Fibroblast of upper back skin (primary cell): ENCODE measurements at places on chromosomes 4 and X.

DNA sequence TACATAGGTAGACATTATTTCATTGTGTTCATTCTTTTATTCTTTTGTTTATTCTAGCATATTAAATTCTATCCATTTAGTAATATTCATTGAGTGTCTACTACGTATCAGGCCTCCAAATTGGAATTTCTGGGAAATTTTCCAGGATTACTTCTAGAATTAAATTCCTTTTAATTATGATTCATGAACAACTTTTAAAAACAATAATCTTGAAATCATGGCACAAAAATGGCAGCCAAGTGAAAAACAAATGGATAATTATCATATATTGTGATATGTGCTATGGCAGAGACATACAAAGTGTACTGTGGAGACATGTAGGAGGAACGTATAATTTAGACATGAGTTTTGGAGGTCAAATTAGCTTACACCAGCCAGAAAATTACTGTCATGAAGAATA lies 868.5 kb downstream of the FAT4 start:
- no peak for DNase-seq

DNA sequence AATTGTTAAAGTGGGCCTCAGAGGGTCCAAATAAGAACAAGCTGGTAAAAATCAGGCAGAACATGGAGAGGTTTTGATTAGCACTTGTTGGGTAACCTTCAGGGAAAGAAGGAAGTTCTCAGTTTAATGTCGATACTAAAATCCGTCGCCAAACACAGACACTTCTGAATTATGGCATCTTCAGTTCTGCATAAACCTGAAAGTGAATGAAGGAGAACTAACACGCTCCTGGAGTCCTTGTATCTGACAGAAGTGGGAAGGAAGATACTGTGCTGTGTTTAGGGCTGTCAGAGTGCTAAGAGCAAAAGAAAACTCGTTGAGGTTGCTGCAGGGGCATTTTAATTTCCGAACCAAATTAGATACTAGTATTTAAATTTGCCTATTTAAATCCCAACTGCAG lies 106.2 kb downstream of the TMA16 start:
- no peak for DNase-seq

GRCh38 chr4:40173470-40173875 lies 23.4 kb upstream of the RHOH start:
- no peak for DNase-seq

GRCh38 chr4:184574861-184575260 lies 74.4 kb downstream of the CASP3 start:
- no peak for DNase-seq

DNA sequence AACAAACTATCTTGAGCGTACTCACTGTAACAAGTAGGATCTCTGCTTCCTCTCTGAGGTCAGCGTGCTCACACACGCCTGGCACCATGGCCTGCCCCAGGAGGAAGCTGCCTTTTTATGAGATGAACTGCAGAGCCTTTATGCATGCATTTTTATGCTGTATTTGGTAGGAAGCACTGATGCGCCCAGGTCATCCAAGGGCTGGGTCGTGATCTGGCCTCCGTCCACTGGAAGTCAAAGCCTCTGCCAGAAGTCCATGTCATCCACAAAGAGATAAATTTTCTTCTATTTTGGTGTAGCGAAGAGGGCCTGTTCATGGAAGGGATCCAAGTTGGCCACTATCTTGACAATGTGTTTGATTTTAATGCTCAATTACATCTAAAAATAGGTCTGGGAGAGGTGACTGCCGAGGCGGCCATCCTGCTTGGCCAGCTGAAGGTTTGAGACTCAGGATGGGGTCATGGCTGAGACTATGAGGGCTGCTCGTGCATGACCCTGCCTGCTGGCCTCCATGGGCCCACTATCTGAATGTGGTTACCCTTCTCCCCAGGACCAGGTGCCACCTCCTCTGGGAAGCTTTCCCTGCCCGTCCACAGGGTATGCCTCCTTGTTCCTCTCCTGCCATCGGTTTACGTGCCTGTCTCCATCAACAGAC lies 50.3 kb downstream of the HTRA3 start:
- DNase-seq = no peak

- no peak for DNase-seq
These were observed 3.5 kb upstream of the CDS1 start for GRCh38 chr4:84579403-84579776.

- DNase-seq = no peak
These were observed 13.2 kb upstream of the SYTL5 start for GRCh38 chrX:37993176-37993575.

GRCh38 chr4:57605376-57605775 lies 495.2 kb upstream of the IGFBP7 start:
- no peak for DNase-seq

DNA sequence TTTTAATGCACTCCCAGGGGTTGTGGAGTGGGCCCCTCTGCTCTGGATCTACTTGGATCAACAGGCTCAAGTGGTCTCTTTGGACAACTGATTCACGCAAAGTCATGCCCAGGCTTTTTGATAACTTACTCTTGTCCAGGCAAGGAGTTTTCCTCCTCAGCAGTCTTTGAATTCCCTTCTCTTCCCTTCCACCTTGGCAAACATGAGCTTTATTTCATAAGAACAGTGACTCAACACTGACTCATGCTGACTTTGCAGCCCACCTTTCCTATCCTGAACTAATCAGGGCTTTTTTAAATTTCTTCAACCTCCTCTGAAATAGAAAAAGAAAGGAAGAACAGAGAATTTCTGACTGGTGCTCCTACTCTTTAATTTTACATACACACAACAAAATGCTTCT lies 132.1 kb upstream of the LDB2 start:
- DNase-seq = peak; percentile 90

GRCh38 chr4:95825546-95825945 lies 14.3 kb upstream of the PDHA2 start:
- DNase-seq = no peak

DNA sequence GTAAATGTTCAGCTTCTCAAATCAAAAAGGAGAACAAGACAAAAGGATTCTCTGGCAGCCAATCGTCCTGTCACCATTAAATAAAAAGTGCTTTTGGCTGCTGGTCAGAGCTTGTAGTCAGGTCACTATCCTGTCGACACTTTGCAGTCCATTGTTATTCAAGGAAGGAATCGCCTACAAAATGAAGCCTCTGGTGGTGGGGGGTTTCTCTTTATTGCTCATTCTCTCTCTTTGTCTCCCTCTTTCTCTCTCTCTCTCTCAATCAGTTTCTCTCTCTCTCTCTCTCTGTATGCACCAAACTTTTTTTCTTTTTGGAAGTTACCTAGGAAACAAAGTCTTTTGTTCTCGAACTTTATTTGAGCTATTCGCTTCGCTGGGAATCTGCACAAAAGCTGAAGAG lies 17.6 kb upstream of the SCML1 start:
- DNase-seq = no peak

DNA sequence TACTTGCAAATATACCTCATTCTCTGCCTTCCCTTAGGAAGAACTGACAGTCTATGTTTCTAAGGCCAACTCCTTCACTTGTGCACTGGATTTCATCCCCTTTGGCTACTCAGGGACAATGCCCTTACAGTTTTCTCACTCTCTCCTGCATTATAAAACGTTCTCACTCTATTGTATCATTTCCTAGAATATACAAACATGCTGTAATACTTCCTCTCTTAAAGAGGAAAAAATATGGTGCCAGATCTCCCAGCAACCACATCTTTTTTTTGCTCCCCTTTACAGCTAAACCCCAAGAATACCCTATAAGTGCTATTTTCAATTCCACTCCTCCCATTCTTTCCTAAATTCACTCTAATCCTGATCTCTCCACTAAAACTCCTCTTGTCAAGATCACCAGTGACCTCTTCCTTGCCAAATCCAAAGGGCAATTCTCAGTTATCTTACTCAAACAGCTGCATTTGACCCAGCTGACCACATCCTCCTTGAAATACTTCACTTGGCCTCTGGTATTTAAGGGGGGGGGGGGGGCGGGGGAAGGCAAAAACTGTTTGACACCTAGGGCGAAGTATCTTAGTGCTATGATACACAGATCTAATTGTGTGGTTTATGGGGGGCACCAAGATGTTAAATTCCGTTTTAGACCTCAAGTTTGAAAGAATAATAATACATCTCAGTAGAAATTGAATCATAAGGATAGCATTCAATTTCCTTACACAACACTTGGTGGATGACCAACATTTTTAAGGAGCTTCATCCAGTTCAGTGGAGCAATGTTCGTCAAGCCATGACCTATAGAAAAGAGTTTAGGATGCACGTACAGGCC lies 1.6 kb downstream of the RCHY1 start:
- peak; percentile 34 for DNase-seq

GRCh38 chrX:14964500-14964899 lies 91.3 kb downstream of the MOSPD2 start:
- peak; percentile 16 for DNase-seq

DNA sequence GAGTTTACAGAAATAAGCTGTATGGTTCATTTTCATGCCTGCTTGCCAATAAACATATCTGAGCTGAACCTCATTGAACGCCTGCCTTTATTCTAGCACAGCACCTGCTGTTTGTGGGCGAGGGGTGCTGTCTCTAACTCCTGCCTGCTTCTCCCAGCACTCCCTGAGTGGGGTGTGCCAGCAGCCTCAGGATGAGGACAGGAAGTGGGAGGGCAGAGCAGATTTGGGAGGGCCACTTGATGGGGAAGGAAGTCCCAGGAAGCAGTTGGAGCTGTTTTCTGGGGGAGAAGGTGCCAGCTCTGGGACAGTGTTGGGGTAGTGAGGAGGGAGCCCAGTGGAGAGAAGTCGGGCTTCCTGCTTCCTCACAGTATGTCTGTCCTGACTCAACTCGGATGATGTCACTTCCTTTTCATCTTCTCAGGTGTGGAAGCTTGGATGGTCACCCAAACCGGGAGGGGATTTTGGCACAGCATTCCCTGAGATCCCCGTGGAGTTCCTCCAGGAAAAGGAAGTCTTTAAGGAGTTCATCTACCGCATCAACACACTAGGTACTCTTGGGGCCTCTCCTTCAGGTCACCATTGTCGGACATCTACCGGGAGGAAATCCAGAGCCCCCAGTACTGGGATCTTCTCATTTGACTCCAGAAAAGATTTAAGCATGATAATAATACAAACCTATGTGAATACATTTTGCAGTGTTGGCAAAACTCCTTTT lies 29.0 kb upstream of the MSANTD1 start:
- DNase-seq = no peak

GRCh38 chrX:115602729-115603389 lies 41.9 kb downstream of the PLS3 start:
- peak; percentile 28 for DNase-seq

DNA sequence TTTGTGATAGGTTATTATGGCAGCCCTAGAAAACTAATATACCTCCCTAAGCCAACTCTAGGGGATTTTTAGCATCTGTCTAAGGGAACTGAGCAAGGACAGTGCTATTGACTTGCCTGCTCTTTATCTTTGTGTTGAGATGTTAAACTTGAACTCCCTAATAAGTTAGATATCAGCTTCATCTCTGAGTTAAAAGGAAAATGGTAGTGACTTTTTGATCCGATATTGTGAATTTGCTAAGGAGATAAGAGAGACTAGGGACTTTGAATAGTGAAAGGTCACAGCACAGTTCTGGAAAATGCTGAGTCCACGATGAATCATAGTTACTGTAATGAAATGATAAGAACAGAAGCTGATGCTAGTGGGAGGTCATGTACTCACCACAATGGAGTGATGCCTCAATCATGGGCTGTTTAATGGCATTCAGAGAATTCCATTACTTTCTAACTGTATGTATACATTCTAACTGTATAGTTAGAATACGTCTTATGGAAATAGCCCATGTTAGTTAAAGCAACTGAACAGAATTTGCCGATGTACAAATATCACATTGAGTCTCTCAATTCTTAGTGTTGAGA lies 147.2 kb downstream of the GLRA3 start:
- peak; percentile 71 for DNase-seq

- no peak for DNase-seq
These were observed 142.9 kb upstream of the MBNL3 start for GRCh38 chrX:132631579-132632232.

GRCh38 chr4:12186526-12186925 lies 757.8 kb upstream of the HS3ST1 start:
- no peak for DNase-seq

GRCh38 chr4:1725521-1725920 lies 4.2 kb downstream of the TACC3 start:
- DNase-seq = no peak

DNA sequence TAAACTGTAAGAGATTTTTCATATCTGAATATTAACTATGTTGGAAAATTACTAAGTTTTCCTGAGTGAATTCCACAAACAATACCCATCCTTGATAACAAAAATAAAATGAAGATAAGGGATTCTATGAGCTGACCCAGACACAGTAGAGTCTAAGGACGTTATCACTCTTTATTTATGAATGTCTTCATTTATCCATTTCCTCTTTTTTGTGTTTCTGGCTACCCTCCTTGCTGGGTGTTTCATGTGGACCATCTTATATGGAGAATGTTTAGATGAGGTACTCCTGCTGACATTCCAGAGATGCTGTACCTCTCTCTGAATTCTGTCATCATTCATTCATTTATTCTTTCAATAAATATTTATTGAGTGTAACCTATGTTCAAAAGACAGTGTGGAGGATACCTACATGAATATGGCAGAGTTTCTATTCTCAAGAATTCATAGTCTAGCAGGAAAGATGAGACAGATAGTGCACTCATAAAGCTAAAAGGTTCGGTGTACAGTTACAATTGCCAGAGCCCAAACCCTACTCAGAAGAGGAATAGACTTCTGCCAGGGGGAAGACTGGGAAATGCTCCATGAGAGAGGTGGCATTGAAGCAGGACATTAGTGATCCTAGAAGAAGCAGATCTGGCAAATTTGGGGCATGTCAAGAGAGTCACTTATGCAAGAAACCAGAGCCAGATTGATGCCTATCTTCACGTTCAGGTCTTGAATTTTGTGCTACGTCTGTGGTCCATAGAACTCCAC lies 195.8 kb downstream of the MAML3 start:
- no peak for DNase-seq

GRCh38 chr4:124288706-124289486 lies 423.6 kb downstream of the ANKRD50 start:
- DNase-seq = no peak

DNA sequence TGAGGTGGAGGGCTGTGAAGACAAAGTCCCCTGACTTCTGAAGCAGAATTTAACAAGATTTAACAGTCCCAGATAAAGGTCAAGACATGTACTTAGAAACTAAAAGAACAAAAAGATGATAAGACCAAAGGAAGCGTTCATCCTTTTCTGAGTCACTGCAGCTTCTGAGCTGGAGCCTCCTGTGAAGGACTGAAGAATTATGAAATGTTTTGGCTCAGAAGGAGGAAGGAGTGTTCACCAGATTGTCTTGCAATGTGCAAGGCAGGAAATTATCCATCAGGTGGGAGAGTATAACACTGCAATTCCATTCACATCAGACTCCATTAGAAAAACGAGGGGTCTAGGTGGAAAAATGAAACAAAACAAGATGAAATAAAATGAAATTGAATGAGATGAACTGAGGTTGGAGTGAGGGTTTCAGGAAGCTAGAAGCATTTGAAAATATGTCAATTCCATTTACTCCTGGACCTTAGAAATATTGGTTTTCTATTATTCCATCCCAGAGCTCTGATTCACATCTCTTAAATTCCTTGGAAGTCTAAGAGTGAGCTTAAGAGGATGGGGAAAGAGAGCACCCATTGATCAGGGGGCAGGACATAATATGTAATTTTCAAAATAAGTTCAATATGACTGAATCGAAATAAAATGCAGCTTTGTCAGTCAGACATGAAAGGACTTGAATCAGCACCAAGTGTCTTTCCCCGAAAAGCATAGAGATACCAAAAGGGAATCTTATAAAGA lies 186.1 kb upstream of the LNX1 start:
- peak; percentile 83 for DNase-seq
